ENCODE measurements at places on chromosomes 1 and 21.

GRCh38 chr1:216186141-216186540 is 237.1 kb downstream of the USH2A start:
- DNase-seq = no peak

- DNase-seq = no peak
Observed at GRCh38 chr1:167791281-167792187, 69.8 kb downstream of the MPZL1 start.

DNA sequence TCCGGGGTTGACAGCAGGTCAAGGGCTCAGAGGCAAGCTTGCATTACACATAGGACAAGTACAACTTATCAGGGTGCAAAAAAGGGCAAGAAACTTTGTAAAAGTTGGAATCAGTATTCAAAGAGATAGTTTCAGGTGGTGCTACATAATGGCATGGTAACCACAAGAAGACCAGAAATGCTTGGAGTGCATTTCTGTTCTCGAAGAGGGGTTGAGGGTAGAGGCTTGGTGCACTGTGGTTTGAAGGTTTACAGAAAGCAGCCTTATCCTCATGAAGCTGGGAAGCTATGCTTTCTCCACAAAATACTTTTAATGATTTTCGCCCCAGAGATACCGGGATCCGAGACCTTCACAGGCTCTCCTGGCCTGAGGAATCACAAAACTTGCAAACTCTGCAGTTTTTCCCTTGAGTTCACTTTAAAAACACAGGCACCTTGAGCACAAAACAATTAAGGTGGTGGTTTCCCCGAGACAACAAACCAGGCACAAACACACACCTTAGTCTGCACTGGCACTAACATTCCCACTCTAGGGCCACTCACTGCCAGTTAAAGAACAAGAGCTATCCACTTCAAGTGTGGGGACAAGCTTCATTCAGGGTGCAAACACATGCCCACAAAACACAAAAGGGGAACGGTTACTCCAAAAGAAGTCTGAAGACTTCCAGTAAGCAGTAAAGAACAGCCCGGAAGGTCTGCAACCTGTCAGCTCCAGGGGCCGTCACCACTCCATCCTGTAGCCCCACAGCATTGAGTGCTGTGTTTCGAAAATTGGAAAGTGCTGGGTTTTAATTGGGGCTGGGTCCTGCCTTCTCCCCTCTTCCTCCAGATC is 29.8 kb upstream of the NFIA start:
- DNase-seq = no peak

- DNase-seq = no peak
Observed at GRCh38 chr1:22951796-22952195, 20.9 kb downstream of the LACTBL1 start.

DNA sequence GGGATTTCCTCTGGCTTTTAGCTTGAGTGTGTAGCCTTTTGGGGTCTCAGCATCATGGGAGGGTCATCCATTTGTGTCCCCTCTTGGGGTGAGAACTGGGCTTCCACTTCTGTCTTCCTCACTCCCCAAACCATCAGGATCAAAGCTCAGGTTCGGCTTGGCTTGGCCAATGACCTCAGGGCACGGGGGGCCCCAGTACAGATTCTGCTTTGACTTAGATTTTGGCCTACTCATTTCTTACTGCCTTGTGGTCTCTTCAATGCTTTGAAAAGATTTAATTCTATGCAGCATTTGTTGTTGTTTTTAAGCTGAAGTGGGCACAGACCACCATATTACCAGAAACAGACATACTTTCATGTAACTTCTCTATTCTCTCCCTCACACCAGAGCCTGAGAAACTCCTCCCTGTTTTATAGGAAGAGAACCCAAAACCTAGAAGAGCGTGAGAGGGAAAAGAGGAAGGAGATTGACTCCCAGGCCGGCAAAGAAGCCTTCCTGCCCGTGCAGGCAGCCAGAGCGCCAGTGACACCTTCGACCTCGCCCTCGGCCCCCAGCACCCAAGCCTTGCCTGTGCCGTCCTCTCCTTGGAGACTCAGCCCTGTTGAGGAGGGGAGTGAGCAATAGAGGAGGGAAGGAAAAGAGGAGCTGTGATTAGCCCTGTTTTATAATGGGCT is 1.9 kb upstream of the S100A3 start:
- DNase-seq = no peak

DNA sequence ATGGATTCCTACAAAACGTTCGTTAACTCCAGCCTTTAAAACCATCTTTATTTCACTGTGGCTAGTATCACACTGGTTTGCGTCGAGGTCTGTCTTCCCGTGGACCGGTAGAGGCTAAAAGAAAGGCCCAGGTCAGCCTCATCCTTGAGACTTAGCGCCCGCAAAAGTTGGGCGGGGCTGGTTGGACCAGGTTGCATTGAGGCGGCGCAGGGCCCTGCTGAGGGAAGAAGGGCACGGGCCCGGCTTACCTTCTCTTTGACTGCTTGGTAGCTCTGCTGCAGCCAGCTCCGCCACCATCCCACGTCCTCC is 455 bp downstream of the BSDC1 start:
- no peak for DNase-seq

DNA sequence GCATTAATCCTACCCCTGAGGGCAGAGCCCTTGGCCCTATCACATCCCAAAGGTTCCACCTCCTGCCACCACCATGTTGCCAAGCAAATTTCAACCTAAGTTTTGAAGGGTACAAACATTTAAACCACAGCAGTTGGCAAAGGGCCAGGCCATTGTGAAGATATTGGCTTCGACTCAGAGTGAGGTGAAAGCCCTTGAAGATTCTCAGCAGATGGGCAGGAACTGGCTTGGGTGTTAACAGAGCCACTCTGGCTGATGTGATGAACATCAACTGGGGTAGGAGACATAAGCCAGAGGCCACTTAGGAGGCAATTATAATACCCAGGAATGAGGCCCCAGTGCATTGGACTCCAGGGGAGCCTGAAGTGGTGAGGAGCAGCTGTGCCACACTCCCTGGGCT is 207.7 kb upstream of the KAZN start:
- no peak for DNase-seq

GRCh38 chr1:39575191-39576015 is 1.2 kb downstream of the PABPC4 start:
- no peak for DNase-seq

DNA sequence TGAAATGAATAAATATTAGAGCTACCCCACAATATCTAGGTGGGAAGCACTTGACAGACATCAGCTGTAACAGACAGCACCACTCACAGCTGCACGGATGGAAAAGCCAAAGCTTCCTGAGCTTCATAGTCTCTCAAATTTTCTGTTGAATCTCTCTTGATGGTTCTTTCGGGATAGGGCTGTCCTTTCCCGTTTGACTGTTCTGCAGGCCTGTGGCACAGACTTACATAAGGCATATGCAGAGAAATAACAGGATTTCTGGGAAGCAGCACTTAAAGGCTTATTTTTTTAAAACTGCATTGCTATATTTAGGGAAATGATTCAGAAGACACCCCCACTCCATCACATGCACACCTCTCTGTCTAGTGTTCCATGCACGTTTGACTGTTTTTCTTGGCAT is 77.5 kb downstream of the ZNF648 start:
- peak; percentile 18 for DNase-seq

- peak; percentile 72 for DNase-seq
Observed at GRCh38 chr1:24688621-24689195, 45.6 kb downstream of the SRRM1 start.

DNA sequence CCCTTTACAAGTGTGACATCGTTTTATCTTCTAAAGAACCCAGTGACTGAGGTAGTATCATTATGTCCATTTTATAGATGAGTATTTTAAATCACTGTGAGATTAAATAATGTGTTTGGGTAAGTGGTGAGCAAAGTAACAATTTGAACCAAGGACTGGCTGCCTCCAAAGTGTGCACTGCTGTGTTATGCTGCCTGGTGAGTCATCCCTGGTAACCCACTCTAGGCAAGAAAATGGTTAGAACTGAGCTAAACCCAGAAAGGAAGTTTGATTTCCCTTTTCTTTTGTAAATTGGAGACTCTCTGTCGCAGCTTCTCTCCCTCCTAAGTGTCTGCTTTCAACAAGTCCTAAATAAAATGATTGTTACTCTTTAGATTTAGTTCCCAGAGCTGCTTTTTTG is 342.8 kb upstream of the KAZN start:
- DNase-seq = no peak

DNA sequence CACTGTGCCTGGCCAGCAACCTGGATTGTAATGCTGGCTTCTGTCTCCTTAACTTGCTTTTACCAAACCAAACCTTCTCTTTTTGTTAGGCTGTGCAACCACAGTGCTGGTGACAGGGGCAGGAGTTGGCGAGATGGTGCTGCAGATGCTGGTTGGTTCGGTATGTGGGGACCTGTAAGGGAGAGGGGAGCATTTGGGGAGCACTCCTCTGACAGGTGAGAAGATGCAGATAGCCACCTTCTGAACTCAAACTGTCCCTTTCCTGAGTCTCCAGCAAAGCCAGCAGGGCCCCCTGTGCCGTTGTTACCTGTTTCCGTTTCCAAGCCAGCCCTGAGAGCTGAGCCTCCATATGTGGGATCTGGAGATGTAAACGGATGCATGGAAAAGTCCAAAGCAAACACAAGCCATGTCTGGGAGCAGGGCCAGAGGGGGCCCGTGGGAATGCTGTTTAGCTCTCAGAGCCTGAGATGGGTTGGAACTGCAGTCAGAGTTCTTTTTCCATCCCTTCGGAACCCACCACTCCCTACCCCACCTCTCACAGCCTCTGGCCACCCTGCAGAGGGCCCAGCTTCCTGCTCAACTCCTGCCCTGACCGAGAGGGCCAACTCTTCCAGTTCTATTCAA is 34.0 kb downstream of the ELK4 start:
- DNase-seq = no peak

- DNase-seq = no peak
Observed at GRCh38 chr1:178258536-178258935, 164.6 kb downstream of the RASAL2 start.

DNA sequence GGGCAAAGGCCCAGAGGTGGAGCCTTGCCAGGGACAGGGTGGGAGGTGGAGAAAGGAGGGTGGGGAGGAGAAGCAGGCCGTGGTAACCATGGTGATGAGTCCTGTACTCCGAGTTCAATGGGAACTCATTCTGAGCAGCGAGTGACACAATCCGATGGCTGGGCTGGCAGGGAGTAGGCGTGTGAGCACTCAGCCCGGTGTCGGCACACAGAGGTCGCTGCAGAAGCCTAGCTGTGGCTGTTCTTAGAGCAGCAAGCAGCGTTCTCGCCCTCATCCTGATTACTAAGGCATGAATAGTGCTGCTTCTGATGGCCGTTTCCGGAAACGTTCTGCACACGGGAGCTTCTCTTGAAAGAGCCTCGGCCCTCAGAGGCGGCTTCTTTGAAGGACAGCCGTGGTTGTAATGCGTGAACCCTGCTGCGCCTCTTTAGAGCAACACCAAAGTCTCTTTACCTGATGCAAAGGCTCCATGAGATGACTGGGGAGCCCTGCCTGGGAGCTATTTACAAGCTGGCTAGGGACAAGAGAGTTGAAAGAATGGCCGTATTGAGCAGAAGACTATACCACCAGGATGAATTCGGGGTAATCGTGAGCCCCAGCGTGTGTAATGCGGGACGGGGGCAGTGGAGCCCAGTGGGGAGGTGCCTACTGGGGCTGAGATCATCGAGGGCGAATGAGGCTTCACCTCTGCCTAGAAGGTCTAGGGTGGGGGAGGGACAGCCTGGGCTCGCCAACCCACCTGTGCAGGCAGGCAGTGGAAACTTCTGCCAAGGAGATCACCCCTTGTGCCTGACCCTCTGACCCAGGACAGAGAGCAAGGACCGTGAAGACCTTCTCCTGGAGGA is 72.8 kb upstream of the PAX7 start:
- DNase-seq = no peak

DNA sequence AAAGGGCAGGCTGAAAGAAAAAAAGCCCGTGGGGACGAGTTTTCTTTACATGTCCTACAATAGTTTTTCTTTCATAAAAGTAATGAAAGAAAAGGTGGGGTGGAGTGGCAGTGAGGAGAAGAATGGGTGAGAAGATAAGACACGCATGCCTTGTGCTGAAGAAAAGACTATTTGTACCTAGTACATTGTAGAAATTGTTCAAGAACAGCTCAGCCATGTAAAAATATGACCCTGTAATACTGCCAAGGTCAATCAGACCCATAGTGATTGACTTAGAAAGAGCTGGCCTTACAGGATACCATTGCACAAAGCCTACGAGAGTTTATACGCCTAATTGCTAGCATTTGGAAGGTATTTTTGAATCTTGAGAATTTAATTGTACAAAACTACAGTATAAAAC is 126.0 kb upstream of the NRIP1 start:
- no peak for DNase-seq

GRCh38 chr1:29747196-29747595 is 510.9 kb downstream of the PTPRU start:
- no peak for DNase-seq

DNA sequence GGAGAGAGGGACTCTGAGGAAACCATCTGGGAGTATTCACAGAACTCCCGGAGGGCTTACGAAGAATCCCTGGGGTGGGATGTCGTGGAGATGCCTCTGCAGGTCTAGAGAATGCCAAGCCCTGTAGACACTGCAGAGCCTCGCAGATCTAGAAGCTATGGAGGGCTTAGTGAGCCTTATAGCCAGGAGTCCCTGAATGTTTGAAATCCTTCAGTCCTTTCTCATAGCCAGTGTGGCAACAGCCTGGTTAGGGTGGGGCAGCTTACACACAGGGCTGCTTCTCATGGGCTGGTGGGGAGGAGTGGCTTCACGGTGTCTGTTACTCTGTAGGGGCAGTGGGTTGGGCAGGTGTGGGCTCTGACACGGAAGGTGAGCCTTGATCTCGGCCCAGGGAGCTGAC is 44.2 kb upstream of the KDM4A start:
- DNase-seq = no peak

- no peak for DNase-seq
Observed at GRCh38 chr21:16125274-16125673, 395.5 kb downstream of the USP25 start.

GRCh38 chr1:39159224-39160036 is 45.1 kb upstream of the MACF1 start:
- no peak for DNase-seq

DNA sequence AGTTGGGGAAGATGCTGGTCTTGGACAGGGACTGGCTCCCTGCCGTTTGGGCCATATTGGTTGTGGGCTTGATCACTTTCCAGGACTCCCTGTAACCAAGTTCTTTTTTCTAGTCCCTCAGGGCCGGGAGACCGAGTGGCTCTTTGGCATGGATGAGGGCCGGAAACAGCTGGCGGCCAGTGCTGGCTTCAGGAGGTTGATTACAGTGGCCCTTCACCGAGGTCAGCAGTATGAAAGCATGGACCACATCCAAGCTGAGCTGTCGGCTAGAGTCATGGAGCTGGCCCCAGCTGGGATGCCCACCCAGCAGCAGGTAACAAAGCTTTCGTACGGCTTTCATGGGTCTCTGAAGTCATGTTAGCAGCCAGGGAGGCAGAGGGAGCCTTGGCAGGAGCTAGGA is 4.3 kb downstream of the METTL13 start:
- no peak for DNase-seq
